ENCODE measurements at places on chromosomes 11 and 22.

GRCh38 chr11:106853850-106854401 lies 164.3 kb downstream of the GUCY1A2 start:
- no peak for DNase-seq

- DNase-seq, result no peak
Measured at GRCh38 chr11:126810776-126811175, 189.8 kb downstream of the KIRREL3 start.

- no peak for DNase-seq
Measured at GRCh38 chr11:65598258-65598699, 2.7 kb upstream of the KCNK7 start.

- no peak for DNase-seq
Measured at GRCh38 chr11:38296211-38296776, 1698.3 kb upstream of the RAG2 start.

DNA sequence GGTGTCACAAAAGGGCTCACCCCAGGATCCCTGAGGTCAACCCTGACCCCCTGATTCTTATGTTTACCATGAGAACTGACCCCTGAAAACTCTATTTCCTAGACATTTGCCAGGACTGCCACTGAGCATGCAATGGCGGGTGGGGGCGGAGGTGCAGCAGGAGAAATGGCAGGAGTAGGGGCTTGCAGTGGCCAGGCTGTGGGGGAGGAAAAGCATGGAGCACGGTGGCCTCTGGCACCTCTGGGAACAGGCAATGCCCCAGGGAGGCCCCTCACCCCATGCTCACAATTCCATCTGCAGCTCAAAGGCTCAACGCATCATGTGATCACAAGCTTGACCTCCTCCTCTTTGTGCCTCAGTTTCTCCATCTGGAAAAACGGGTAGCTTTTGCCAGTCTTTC lies 46.5 kb upstream of the FGF3 start:
- DNase-seq, result no peak

DNA sequence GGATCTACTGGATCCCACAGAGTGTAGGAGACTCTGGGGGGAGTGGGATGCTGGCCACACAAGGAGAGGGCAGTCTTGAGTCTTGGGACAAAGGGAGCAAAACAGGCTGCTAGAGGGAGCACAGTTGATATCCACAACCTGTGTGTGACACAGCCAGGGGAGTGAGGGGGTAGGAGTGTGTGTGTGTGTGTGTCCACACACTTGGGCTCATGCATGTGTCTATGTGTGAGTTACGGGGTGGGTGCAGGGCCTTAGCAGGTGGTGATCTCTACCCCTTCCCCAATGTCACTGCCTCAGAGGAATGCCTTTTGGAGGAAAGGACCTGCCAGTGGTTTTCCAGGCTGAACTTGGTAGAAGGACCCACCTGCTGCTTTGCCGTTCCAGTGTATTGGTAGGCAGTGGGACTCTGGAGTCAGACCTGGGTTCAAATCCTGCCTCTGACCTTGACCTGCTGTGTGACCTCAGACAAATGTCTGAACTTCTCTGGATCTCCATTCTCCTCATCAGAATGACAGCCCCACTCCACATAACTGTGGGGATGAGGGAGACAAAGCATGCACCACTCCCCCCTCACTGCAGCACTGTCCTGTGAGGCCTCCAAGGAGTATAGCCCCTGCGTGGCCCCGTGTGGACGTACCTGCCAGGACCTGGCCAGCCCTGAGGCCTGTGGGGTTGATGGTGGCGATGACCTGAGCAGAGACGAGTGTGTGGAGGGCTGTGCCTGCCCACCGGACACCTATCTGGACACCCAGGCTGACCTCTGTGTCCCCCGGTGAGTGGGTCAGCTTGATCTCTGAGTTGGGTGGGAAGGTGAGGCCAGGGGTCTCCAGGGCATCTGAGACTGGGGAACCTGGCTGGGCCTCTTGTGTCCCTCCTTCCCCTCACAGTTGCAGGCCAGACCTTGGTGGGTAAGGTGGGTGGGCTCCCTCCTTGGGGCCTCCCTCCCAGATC lies 27.4 kb downstream of the OTOG start:
- DNase-seq, result no peak

DNA sequence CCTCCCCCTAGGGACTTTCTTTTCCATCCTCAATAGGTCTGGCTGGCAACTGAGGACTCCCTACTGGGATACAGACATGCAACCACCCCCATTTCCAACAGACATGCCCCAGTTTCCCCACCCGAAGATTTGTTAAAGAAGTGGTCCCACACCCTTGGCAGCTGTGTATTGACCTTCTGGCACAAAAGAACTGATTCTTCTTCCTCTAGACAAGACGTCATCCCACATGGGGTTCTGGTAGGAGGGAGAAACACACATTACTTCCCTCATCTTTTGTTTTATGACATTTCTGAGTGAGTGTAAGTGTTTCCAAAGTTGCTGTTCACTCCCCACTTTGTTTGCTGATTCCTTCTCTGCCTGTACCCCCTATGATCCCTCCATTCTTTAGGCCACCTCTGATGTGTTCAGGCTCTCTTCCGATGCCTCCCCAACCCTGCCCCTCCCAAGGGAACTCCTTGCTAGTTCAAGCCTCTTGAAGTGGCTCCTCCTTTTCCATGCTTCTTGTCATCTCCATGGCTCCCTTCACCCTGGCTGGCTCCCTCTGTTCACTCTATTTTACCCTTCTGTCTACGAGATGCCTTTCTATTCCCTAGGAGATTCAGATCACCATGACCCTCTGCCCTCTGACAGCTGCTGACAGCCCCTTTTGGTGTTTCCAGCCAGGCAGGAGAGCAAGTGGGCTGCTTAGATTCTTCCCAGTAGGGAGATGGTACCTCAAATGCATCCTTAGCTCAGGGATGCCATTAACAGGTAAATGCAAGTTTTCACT lies 4.3 kb downstream of the KIRREL3 start:
- no peak for DNase-seq

GRCh38 chr22:47563406-47564157 lies 801.1 kb downstream of the TBC1D22A start:
- DNase-seq, result no peak

DNA sequence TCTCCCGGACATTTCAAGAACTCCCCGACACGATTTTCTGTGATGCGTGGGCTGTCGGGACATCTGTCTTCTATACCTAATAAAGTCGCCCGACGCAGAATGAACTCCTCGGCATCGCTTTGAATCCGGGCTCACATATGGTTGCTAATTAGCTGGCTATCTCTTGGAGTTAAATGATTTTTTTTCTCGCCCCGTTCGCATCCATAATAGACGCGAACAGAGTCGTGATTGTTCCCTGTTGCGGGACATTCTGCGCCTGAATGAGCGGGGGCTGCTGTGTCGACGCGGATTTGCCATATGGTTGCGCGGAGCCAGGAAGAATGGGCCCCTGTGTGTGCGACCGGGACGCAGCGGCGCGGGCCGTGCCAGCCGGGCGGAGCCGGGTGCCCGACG lies 16.4 kb downstream of the CDKN1C start:
- no peak for DNase-seq

DNA sequence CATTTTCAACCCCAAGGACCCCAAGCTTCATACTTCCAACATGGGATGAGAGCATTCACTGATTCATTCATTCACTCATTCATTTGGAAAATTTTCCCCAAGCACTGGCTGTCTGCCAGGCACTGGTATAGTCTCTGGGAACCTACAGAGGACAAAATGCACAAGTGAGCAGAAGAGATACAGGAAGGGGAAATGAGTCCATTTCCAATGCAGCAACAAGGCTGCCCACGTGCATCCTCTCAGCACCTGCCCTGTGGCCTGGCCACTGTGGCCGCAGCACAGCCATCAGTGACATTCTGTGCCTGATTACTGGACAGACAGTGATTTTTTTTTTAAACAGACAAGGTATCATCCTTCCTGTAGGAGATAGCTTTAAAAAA lies 96.0 kb upstream of the PITPNB start:
- no peak for DNase-seq

DNA sequence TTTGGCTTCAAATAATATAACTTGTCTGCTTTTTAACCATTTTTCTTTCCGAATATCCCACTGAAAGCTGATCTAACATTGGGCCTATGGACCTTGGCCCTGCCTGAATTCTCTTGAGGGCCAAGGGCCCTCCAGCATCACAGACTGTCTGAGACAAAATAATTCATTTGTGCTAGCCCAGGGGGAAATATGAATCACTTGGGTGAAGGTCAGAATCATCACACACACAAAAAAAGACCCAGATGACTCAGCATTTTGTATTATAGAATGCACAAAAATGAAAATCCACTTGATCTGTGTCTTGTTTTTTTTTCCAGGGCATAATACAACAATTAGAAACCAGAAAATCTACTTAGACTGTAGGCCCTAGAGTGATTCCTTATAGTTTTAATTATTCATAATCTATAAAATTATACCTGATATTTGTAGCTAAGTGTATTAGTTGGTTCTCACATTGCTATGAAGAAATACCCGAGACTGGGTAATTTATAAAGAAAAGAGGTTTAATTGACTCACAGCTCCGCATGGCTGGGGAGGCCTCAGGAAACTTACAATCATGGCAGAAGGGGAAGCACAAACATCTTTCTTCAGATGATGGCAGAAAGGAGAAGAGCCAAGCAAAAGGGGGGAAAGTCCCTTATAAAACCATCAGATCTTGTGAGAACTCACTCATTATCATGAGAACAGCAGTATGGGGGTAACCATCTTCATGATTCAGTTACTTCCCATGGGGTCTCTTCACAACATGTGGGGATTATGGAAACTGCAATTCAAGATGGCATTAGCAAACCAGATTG lies 15.6 kb upstream of the RDX start:
- DNase-seq, result no peak

DNA sequence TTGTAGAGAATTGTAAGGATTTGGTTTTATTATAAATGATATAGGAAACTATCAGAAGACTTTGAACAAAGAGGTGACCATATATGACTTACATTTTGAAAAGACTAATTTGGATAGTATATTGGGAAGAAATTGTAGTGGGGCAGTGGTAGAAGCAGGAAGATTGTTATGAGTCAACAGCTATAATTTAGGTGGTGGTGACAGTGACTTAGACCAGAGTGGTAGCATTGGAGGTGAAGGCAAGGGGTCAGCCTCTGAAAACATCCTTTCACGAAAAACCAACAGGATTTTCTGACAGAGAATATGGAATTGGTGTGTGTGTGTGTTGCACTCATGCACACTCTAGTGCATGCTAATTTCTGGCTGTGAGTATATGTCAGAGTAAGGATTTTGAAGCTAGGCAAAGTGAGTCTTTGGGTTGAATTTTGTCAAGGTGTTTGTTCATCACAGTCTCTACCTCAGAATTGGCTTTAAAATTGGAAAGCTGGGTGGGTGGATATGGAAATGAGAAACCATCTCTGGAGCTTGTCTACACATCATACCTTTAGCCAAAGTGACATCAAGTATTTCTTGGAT lies 8.2 kb upstream of the HBE1 start:
- no peak for DNase-seq

GRCh38 chr11:71551711-71552110 lies 3.5 kb downstream of the KRTAP5-9 start:
- no peak for DNase-seq

DNA sequence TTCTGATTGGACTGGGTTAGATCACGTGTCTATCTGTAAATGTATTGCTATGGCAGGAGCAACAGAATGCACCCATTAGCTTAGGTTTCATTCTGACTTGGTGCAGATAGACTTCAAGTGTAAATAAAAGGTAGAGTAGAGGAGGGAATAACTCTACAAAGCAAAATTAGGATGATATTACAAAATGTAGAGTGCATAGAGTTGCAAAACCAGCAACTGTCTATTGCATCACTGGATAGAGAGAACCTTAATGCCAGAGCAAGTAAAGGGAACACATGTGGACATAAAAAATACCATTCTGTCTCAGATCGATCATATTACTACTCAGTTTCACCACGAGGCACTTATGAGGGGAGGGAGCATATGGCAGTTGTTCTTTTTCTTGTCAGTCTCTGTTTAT lies 22.0 kb upstream of the CAT start:
- no peak for DNase-seq

DNA sequence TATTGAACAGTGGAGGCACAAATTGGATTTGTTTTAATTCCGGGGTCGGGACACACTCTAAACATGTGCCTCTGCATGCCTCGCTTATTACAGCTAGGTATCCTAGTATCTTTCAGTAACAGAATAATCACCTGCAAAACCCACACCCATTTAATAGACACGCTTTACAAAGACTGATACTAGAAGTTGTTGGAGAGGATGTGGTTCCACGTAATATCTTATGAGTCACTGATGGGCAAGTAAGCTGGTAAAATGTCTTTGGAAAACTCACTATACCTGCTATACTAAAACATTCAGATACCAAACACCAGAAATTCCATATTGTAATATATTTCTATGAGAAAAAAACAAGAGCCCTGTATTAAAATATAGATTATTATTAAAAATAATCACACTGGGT lies 84.0 kb downstream of the GGTLC2 start:
- DNase-seq, result no peak

DNA sequence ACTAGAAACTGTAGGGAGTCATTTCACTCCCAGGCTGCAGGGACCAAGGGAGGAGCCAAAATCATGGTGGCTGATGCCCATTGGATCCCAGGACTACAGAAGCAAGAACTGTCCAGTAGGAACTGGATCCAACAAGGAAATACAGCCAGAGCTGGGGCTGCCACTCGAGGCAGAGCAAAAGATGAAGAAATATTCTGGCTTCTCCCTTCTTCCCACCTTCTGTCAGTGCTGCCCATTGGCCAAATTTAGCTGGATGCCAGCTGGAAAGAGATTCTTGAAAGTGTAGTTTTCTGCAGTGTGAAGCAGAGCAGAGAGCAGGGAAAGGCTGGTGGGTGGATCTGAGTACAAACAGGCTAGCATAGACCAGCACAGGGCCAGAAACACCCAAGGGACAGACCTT lies 45.6 kb downstream of the COMMD9 start:
- no peak for DNase-seq

GRCh38 chr11:134488913-134489312 lies 76.9 kb upstream of the B3GAT1 start:
- DNase-seq, result no peak

DNA sequence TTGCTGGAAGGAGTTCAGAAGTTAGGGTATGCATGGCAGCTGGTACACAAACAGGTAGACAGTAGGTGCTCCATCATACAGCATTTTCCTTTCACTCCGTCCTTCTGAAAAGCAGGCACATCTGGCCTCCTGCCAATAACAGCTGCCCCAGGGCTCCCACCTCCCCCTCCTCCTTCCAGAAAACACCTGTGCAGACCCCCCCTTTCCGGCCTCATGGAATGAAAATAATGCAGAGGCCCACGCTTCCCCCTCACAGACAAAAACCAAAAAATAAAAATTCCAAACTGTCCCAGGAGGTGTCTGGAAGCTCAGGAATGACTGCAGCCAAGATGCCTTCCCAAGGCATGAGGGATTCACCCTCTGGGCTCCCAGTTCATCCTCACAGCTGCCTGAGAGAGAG lies 185.5 kb downstream of the MN1 start:
- no peak for DNase-seq

DNA sequence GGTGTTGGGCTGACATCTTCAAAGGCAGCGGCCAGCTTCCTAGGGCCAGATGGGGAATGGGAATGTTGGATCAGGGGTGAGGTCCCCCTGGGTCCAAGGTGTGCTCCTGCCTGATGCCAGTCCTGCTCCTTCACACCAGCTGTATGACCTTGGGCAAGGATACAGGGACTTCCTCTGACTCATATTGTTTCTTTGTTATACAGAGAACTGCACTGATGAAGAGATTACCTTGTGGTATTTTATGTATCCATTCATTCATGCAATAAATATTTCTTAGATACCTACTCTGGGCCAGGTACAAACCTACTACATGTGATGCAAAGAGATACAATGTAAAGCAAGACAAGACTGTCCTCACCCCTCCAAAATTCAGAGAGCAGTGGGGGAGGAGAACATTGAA lies 3.9 kb upstream of the OPCML start:
- no peak for DNase-seq

- DNase-seq, result peak; percentile 15
Measured at GRCh38 chr22:27879923-27880322, 39.1 kb downstream of the PITPNB start.

All from H54 (cell line).